Stimulated activated CD4-positive, alpha-beta T cell treated with anti-CD3 and anti-CD28 coated beads, Interleukin-12 subunit alpha, Interleukin-12 subunit beta, amount 100 ng/mL, for 48 hours (primary cell): ENCODE measurements at places on chromosomes 16 and 17.
A peak's percentile ranks its signal among the peaks of the same experiment; 100 is the strongest.

GRCh38 chr17:80850817-80851216, 140.8 kb upstream of the CHMP6 start:
- no peak for DNase-seq

DNA sequence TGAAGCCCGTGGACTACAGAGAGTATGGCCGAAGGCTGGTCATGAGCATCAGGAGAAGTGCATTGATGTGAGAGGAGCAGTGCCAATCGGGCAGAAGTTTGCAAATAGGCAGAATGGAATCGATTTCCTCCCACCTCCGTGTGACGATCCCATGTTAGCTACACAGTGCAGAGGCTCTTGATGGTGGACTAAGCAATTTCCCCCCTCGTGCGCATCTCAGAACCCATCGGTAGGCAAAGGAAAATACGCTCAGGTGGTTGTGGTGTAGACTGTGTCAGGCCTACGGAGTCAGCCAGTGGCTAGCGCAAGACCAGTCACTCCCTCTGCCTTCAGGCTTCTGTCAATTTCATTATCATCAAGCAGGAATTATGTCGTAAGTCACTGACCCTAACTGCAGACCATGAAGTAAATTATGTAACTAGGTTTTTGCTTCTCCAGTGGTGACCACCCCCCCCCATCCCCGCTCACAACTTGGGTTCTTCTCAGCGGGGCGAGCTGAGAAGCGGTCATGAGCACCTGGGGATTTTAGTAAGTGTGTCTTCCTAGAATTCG, 67.4 kb downstream of the RPA1 start:
- no peak for DNase-seq

DNA sequence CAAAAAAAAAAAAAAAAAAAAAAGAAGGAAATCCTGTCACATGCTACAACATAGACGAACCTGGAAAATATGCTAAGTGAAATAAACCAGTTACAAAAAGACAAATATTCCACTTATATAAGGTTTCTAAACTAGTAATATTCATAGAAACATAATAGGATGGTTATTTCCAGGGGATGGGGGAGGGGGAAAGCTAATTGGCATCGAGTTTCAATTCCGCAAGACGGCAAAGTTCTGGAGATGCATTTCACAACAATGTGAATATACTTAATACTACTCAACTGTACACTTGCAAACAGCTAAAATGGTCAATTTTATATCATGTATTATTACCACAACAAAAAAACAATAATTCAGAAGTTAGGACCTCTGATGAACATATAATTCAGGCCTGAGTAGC, 37.9 kb upstream of the ABCA9 start:
- DNase-seq = no peak

DNA sequence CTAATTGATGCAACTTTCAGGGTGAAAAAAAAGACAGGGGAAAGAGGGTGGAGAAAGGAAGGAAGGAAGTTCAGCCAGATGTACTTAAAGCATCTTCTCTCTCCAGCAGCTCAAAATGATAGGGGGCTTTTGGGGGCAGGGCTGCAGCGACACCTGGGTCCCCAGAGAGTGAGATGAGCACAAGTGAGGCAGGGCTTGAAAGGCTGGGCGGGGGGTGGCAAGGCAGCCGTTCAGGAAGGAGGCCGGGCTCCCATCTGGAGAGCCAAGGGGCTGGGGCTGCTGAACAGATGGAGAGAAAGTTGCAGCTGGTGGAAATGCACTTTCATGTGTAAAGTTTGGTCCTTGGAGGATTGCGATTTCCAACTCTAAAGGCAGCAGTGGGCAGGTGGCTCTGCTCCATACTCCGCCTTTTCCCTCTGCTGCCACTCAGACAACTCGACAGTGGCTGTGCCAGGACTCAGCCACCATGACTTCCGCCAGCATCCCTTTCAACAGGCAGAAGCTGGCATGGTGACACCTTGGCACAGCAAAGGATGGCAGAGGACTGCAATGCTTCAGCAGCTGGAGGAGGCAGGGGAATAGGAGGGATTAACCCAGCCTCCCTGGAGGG, 7.7 kb downstream of the SLC35B1 start:
- no peak for DNase-seq

DNA sequence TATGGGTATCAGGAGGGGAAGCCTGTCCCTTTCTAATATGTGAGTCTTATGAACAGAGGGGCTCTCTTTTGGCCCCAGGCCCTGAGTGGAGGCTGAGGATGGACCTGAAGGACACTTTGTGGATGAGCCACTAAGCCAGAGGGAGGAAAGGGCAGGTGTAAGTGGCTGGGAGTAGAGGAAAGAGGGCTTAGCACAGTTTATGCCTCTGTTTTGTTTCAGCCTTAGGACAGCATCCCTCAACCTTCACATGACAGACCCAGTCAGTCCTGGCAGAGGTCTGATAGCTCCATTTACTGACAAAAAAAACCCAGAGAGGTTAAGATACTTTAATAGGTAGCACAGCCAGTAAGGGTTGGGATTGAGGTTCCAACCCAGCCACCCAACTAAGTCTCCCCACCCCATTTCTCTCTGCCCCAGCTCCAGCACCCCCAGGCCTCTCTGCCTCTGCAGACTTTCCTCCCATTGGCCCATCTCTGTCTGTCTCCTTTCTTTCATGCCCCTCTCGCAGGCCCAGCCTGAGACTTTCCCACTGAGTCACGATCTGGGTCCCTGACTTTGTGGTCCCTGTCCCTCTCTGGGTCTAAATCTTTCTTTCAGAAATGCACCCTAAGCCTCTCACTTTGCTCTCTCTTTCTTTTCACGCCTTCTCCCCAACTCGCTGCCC, 4.7 kb upstream of the TBX21 start:
- DNase-seq = no peak

GRCh38 chr16:49653173-49653570, 202.7 kb downstream of the ZNF423 start:
- no peak for DNase-seq

- no peak for DNase-seq
Measured at GRCh38 chr17:57102122-57102521, 17.1 kb downstream of the AKAP1 start.

- DNase-seq = no peak
Measured at GRCh38 chr17:55168958-55169687, 95.6 kb upstream of the HLF start.

GRCh38 chr17:32659419-32659842, 172.6 kb downstream of the CDK5R1 start:
- peak; percentile 47 for DNase-seq

- DNase-seq = peak; percentile 98
Measured at GRCh38 chr16:68448360-68448970, at the start of gene SMPD3. SMPD3 (minus strand) TSS chr16:68448508; CDS start chr16:68372181, 76,327 bp downstream.

DNA sequence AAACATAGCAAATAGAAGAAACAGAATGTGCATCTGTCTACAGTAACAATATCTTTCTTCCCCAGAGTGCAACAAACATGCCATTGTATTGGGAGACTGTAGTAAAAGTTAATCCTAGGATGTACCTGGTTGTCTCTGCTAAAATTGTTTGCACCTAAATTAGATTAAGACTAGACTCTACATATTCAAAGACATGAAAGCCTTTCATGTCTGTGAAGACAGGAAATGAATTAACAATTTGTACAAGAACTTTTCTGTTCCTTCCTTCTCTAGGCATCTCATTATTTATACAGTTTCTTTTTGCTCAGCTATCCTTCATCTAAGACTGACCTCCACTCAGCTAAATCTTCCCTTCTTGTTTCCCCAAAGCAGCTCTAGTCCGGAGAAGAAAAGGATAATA, 220.6 kb downstream of the LGALS9B start:
- DNase-seq = no peak

- no peak for DNase-seq
Measured at GRCh38 chr17:49071106-49071505, 61.5 kb upstream of the B4GALNT2 start.

DNA sequence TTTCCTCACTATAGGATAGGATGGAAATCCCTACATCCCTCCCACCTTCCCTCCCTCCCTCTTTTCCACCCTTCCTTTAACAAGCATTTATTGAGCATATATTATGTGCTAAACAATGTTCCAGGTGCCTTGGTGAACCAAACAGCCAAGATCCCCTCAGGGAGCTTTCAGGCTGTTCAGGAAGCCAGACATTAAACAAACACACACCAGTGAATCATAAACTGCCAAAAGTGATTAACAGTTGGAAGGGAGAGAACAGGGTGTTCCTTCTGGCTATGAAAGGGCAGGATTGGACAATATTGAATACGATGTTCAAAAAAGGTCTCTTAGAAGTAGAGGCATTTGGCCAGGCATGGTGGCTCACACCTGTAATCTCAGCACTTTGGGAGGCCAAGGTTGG, 22.8 kb upstream of the CNEP1R1 start:
- no peak for DNase-seq

GRCh38 chr17:51397361-51398127, 137.2 kb downstream of the UTP18 start:
- no peak for DNase-seq

GRCh38 chr17:59093702-59094231, 12.9 kb downstream of the TRIM37 start:
- no peak for DNase-seq

- DNase-seq = no peak
Measured at GRCh38 chr16:77277141-77277540, 77.9 kb downstream of the SYCE1L start.

DNA sequence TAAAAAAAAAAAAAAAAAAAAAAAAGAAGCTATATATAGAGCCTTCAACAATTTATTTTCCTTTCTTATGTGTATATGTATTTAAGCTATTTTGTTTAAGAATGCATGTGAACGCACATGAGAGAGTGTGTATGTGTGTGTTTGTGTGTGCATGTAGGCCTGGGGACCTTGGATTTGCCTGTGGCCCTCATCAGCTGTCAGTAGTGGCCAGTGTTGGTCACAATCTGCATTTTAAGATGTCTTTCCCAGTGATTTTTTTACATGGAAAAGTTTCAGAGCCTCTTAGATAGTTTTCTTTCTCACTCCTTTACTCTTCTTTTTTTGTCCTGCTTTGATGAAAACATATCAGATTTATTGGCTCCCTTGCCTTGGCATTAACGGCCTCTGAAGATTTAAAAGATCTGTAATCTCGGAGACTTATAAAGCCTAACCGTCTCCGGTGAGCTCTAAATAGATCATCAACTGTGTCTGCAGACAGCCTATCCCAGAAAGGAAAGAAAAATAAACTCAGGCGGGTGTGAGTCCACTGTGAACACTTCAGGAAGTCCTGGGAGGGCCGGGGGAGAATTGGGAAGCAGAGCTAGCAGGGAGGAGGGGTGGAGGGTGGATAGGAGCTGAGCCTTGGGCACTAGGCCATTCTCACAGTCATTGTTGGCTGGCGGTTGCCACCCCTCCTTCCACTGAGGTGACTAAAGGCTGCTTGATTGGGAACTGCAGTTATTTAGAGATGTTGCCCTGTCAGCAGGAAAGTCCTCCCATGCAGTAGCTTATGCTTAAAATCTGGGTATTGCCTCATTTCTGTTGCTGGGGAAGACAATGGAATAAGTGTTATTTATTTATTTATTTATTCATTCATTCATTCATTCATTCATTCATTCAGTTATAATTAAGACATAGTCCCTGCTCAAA, 86.8 kb downstream of the WWP2 start:
- DNase-seq = no peak

DNA sequence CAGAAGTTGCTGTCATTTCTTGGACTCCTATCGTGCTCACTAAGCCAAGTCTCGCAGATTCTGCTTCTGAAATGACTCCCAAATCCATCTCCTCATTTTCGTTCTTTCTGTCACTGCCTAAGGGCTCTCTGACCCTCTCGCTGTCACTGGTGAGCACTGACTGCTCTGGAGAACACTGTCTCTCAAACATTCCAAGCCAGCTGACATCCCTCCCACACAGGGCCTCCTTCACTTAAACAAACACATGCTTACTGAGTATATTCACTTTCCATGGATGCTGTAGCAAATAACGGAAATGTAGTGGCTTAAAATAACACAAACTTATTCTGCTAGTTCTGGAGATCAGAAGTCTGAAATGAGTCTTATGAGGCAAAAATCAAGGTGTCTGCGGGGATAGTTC, 18.8 kb downstream of the CACNG1 start:
- DNase-seq = no peak

DNA sequence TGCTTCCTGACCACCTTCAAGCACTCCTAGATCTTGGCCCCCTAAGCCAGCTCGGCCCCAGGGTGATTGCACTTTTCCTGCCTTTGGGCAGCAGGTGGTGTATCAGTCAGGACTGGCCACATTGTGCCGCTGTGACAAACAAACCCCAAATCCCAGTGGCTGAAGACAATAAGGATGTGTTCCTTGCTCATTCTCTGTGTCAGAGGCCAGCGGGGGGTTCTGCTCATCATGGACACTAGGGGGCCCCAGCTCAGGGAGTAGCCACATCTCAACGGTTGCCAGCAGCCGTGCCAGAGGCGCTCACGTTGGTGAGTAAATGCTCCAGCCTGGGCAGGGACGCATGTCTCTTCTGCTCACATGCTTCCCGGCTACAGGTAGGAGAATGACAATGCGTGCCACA, 60.4 kb downstream of the ZDHHC7 start:
- no peak for DNase-seq

GRCh38 chr16:20894388-20894787, 5.8 kb downstream of the DCUN1D3 start:
- no peak for DNase-seq

GRCh38 chr17:72030067-72030899, 90.5 kb upstream of the SOX9 start:
- DNase-seq = peak; percentile 0

- no peak for DNase-seq
Measured at GRCh38 chr17:59804901-59805465, 87.8 kb downstream of the TUBD1 start.

- no peak for DNase-seq
Measured at GRCh38 chr16:81457326-81458133, 12.9 kb downstream of the CMIP start.

DNA sequence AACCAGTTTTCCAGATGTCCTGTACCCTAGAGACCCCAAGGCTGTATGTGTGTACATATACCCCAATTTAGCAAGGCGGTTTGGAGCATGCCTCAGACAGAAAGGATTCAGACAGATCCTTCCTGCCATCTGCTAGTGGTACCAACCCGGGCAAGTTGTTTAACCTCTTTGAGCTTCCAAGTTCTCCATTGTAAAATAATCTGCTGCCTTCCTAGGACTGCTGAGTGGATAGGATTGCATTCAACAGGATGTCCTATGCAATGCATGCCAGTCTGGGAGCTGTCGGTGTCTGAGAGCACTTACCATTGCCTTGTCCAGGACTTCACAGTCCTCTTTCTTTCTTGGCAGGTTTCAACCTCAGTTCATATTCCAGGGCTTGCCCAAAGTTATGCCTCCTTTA, 1.9 kb downstream of the CDH13 start:
- no peak for DNase-seq

- DNase-seq = no peak
Measured at GRCh38 chr16:11604783-11605563, 18.3 kb upstream of the LITAF start.

- DNase-seq = no peak
Measured at GRCh38 chr17:8502126-8502525, 66.4 kb downstream of the NDEL1 start.

- no peak for DNase-seq
Measured at GRCh38 chr17:65504141-65504540, 57.3 kb downstream of the AXIN2 start.

DNA sequence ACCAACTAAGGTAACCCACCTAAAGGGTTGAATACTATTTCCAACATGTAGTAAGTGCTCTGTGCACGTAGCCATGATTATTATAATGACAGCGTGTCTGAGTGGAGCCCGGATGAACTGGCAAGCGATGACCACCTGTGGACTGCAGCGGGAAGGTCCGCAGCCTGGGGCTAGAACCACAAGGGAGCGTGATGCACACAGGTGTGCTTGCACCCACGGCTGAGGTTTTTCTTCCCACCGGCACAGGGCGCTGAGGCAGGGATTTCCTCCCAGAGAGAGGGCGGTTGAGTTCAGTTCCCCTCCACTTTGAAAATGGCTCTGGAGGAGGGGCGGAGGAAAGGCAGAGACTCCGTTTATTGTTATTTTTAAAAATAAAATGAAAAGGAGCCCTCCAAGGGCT, 221.7 kb upstream of the HSBP1 start:
- no peak for DNase-seq

GRCh38 chr17:80881306-80881705, 110.3 kb upstream of the CHMP6 start:
- no peak for DNase-seq
